ENCODE measurements at places on chromosomes 16 and 17. TPM values are rescaled to one million over a fixed set of nuclear protein-coding genes. Genes with fewer than 3 reads are reported as not detected.

The CIITA gene
- 0.41 TPM for total RNA-seq

The ZDHHC1 gene
- 7.8 TPM for total RNA-seq

The PRPSAP1 gene
- 99.6 TPM for total RNA-seq

The RCVRN gene
- total RNA-seq, result not detected

The ALOX12B gene
- not detected for total RNA-seq

The KCNG4 gene
- not detected for total RNA-seq

The KCNJ18 gene
- total RNA-seq, result not detected

The C1QTNF1 gene
- total RNA-seq, result 1.5 TPM

The IRX3 gene
- total RNA-seq, result 7.0 TPM

The TK1 gene
- 153 TPM for total RNA-seq

The SLC12A3 gene
- total RNA-seq, result 0.15 TPM
